ENCODE measurements at places on chromosomes 5 and 9. TPM values are rescaled to one million over a fixed set of nuclear protein-coding genes. Genes with fewer than 3 reads are reported as not detected.

Gene GDA
- total RNA-seq = not detected

Gene ANKRD34B
- not detected for total RNA-seq

Gene PTAR1
- total RNA-seq = 21.0 TPM

DNA sequence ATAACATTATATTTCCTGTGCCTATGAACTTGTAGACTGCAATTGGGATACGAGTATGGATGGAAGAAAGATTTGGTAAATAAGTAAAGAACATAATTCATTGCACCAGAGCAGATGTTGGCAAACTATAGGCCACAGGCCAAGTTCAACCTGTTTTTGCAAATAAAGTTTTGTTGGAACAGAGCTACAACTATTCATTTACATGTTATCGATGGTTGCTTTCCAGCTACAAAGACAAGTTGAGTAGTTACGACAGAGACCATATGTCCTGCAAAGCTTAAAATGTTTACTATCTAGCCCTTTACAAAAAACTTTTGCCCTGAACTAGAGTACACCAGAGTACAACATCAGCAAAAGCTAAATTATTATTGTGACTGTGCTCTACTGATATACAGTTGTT, 169.1 kb upstream of the DMAC1 start:
- no peak for DNase-seq

Gene TPPP
- not detected for total RNA-seq

Gene MCIDAS
- not detected for total RNA-seq

DNA sequence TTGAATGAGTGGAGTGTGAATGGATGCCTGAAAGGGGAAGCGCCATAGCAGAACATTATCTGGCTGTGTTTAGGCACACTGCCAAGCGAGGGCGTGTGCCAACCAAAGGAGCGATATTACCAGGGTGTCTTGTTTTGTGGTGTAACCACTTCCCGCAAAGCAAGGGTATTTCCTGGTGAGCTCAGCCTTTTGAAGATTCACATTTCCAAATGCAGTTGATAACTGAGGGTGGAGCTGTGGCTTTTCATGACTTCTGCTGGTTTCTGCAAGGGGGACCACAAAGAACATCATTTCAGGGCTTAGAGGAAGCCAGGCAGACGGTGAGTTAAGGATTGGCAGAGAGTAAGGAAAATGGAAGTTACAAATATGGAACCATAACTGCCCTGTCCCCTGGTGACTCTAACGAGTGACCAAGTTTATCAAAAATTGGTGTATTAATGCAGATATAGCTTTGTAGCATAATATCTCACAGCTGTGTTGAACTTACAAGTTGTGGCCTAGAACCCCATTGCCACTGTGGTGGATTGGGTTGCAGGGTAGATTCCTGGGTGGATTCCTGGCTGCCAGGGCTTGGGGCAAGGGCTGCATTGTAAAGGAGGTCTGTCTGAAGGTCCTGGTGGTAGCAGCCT, 71.4 kb downstream of the RALGPS1 start:
- DNase-seq = peak; percentile 85

Gene PCDHB3
- not detected for total RNA-seq

DNA sequence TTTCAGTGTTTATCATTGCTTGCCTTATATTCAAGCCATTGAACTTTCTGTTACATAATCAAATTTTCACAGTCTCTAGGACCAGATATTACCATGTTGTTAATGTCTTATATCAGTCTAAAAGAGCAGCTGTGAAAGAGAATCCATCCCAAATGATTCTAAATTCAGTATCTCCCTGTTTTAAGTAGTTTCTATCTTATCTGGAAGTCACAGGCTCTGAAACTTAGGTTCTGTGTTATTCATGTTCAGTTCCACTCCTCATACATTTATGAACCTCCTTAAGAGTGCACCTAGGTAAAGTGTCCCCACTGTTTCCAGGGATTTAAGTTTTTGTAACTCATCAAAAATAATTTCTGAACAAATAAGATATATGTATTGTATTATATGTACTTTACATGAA, 9.7 kb downstream of the LYRM7 start:
- DNase-seq = no peak

- no peak for DNase-seq
Observed at GRCh38 chr5:6510132-6510531, 61.5 kb downstream of the UBE2QL1 start.

DNA sequence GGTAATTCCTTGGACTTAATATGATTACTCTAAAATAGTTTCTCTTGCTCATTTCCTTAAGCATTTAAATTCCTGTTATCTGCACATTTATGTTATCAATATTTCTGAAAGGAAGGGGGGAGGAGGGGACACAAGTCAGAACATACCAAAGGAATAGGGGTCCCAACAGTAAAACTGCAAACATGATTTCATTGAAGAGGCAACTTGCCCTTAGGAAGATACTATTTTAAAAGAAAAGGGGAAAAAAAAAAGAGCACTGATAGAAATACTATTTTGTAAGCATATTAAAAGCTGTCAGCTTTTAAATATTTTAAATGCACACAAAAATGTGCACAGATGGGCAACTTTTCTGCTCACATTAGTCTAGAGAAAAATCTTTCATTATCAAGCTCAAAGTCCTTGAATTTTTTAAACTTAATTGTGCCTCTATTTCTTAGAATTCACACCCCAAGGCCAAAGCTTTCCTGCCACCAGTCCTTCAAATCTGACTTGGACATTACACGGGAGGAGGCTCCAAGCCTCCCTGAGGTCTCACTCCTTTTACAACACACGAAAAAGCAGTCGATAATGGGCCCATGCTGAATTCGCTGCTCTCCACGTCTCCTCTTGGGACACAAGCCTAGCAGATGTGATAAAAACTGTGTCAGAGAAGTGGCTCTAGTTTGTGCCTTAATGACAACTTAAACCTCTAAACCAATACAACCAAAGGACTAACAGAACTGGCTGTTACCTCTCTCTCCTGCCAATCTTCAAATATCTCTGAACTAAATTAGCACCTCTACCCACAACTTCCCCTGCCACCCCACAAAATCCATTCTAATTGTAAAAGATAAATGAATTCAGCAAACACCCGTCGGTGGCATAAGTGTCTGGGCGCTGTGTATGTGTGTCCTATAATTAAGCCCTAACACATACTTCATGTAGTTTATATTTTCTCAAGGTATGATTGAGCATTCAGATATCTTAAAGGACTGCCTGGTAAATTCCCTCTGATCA, 154.3 kb downstream of the DENND1A start:
- DNase-seq = no peak

DNA sequence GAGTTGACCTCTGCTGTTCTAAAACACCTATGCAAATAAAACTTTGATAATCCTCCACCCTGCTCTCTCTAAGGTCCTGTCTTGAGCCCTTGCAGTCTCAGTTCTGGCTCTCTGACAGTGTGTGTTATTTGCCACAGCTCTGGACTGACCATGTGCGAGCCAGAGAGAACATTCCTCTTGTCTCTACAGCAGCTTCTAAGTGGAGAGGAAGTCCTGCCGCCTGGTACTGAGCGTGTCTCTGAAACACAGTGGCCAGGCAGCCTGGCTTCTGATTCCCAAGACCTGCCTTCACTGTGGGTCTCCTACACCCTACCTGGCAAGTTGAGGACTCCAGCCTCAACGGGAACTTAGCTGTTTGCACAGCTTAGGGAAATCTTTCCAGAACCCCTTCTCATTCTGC, 61.6 kb downstream of the ENTREP1 start:
- no peak for DNase-seq

DNA sequence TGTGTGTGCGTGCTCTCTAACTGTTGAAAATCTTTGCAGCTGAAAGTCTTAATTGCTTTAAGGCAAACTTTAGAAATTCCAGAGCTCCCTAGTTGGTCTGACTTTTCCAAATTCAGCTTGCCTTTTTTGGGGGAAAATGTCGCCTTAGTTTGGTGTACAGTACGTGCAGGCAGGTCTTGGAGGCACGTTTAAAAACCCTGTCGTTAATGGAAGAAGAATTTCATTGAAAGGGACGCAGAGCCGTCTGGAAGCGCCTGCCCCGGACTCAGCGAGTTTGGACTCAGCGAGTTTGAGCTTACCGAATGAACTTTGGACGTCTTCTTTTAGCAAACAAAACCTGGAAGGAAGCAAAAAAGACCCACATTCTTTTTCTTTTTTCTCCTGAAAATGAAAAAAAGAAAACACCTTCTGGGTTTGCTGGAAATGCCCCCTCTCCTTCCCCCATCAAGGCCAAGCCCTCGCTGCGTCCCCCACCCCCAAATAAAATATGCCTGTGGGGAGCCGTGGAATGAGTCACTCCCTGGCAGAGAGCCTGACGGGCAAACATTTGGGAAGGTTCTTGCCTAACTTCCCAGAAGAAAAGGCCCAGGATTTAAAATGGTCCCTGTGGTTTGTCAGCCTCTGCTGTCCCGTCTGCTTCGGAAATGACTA, 1.5 kb downstream of the NEK6 start:
- peak; percentile 90 for DNase-seq

- no peak for DNase-seq
Observed at GRCh38 chr5:145979270-145980223, 43.2 kb downstream of the SH3RF2 start.

GRCh38 chr5:153537207-153537606, 46.7 kb downstream of the GRIA1 start:
- DNase-seq = no peak

GRCh38 chr5:74516211-74516636, 124.3 kb downstream of the ENC1 start:
- no peak for DNase-seq
